ENCODE measurements at places on chromosomes 4 and X.

GRCh38 chr4:99891351-99891750 is 2.9 kb downstream of the LAMTOR3 start:
- no peak for DNase-seq

- DNase-seq, result no peak
Measured at GRCh38 chrX:9997524-9997923, 30.4 kb downstream of the CLDN34 start.

- no peak for DNase-seq
Measured at GRCh38 chr4:55069248-55069647, 56.1 kb downstream of the KDR start.

- DNase-seq, result no peak
Measured at GRCh38 chrX:72295745-72296144, 10.0 kb downstream of the CITED1 start.

GRCh38 chr4:38086151-38086848 is 126.1 kb downstream of the PTTG2 start:
- DNase-seq, result no peak

GRCh38 chrX:110448459-110448858 is 89.8 kb downstream of the RTL9 start:
- no peak for DNase-seq

GRCh38 chr4:54228546-54228945 is 547 bp upstream of the PDGFRA start:
- DNase-seq, result no peak

DNA sequence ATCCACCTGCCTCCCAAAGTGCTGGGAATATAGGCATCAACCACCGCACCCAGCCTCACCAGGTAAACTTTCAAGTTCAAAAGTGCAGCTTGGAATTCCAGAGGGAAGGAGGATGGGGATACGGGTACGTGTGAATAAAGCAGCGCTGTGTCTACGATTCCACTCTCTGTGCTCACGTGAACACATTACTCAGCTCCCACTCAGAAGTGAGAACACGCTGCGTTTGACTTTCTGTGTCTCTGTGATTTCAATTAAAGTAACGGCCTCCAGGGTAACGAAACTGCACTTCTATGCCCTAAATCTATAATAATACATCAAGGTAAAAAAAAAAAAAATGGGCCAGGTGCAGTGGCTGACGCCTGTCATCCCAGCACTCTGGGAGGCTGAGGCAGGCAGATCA is 8.4 kb upstream of the ASMT start:
- no peak for DNase-seq

DNA sequence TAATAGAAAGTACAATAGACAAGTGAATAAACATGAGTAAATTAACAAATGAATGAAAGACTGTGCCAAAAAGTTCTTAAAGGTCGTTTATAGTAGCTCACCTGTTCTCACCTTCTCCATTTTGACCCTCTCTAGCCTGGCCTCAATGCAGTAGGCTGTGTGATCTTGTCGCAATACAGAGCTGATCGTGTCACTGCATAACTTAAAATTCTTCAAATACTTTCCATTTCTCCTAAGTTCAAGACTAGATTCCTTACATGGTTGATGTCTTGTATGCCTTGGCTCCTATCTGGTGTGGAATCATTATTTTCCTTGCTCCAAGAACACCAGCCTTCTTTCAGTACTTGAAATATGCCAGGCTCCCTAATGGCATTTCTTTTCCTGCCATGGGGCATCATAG is 9.5 kb upstream of the GABRA2 start:
- DNase-seq, result no peak

GRCh38 chr4:13641084-13641483 is 13.6 kb upstream of the BOD1L1 start:
- no peak for DNase-seq

- no peak for DNase-seq
Measured at GRCh38 chr4:87012265-87012953, 77.6 kb downstream of the AFF1 start.
